8988T (cell line): ENCODE measurements at places on chromosomes 3 and 15.

- DNase-seq: no peak
These were observed 11.8 kb upstream of the C3orf70 start for GRCh38 chr3:185164428-185165217.

- DNase-seq: no peak
These were observed 12.5 kb upstream of the KBTBD12 start for GRCh38 chr3:127902486-127902885.

GRCh38 chr15:37931321-37931720 is 3.1 kb upstream of the TMCO5A start:
- DNase-seq: no peak

- DNase-seq: no peak
These were observed 2.4 kb upstream of the CORO2B start for GRCh38 chr15:68576235-68576892.
